ENCODE measurements at places on chromosomes 16 and 17. TPM values are rescaled to one million over a fixed set of nuclear protein-coding genes. Genes with fewer than 3 reads are reported as not detected.

The RHBDL3 gene
- polyA plus RNA-seq = 3.5 TPM

The TMEM114 gene
- polyA plus RNA-seq = not detected

The MSI2 gene
- polyA plus RNA-seq = 46.5 TPM

The ZNF469 gene
- 0.98 TPM for polyA plus RNA-seq

The RPRML gene
- not detected for polyA plus RNA-seq

The ITFG1 gene
- polyA plus RNA-seq = 94.7 TPM

The REXO5 gene
- polyA plus RNA-seq = 991 TPM

The SHBG gene
- 17.8 TPM for polyA plus RNA-seq

The KRT37 gene
- polyA plus RNA-seq = not detected
